ENCODE measurements at places on chromosomes 16 and 17. TPM values are rescaled to one million over a fixed set of nuclear protein-coding genes. Genes with fewer than 3 reads are reported as not detected.
A peak's percentile ranks its signal among the peaks of the same experiment; 100 is the strongest.

CACNG5 gene
- not detected for total RNA-seq

- H3K4me3 ChIP-seq, result no peak overlapping the region
- H3K36me3 ChIP-seq, result no peaks in the 10 kb centered on the region
- no peaks in the 10 kb centered on the region for H3K27me3 ChIP-seq
- DNase-seq, result no peak
- no peak overlapping the region for H3K27ac ChIP-seq
- peaks cover 7% of the 10 kb centered on the region for H3K4me1 ChIP-seq
Measured at GRCh38 chr16:72468582-72468981, 296.6 kb upstream of the PMFBP1 start.

DNA sequence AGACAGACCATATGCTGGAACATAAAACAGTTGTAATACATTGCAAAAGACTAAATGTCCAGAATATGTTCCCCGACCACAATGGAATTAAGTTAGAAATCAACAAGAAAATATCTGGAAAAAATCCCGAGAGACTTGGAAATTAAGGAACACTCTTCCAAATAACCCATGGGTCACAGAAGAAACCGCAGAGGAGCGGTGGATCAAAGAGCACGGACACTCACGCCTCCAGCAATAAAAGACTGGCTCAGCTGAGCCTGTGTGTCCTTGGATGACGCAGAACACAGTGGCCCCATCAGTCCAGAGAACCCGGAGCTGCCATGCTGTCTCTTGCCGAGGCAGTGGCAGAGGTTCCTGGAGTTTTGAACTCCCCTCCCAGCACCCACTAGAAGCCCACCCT lies 30.9 kb upstream of the FOXF1 start:
- no peaks in the 10 kb centered on the region for H3K4me1 ChIP-seq
- H3K27ac ChIP-seq, result no peak overlapping the region
- DNase-seq, result no peak
- no peaks in the 10 kb centered on the region for H3K27me3 ChIP-seq
- no peaks in the 10 kb centered on the region for H3K36me3 ChIP-seq

- peaks cover 6% of the 10 kb centered on the region for H3K4me1 ChIP-seq
- peaks cover 21% of the 10 kb centered on the region for H3K36me3 ChIP-seq
- peak; percentile 61 for DNase-seq
- no peak overlapping the region for H3K27ac ChIP-seq
Measured at GRCh38 chr17:74960570-74961342, 11.8 kb downstream of the HID1 start.

- H3K27me3 ChIP-seq, result peaks cover 7% of the 10 kb centered on the region
- H3K27ac ChIP-seq, result peak overlapping the region; percentile 31
- H3K4me1 ChIP-seq, result peaks cover 26% of the 10 kb centered on the region
Measured at GRCh38 chr17:50816771-50817751, 18.3 kb upstream of the WFIKKN2 start.

ITGB4 gene
- total RNA-seq, result 0.54 TPM

DNA sequence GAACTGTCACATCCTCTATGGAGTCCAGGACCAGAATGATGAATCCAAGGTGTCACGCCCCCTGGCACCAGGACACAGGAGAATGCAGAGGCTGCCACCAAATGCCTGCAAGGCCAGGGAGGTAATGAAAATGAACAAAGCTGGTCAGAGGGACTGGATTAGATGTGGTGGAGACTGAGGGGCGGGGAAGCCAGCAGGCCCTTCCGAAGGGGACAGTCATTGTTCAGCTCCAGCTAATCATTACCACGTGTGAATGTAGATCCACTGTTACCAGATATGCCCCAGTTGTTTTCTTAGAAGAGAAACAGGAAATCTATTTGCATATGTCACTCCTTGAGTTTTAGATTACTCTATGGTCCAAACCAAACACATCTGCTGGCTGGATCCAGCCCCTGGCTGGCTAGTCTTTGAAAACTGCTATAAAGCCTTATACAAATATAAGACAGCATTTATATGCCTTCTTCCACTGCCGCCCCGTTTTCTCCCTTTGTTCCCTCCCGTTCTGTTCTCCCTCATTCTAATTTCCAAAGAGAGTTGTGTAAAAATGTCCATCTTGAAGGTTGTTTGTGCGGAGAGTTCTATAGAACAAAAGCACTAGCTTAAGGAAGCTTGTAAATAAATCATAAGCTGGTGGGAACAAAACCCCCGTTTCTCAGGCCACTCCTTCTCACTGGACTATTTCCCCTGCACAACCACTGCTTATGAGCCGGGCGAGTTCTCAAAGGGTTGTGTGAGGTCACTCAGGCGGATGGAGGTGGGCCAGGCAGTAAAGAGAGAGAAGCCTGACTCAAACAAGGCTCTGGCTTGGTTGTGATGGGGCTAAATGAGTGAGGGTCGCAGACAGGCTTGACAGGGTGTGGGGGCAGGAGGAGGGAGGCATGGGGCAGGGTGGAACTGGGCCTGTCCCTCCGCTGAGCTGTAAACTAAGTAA lies 14.2 kb downstream of the CRYM start:
- H3K27me3 ChIP-seq, result no peaks in the 10 kb centered on the region
- H3K36me3 ChIP-seq, result no peaks in the 10 kb centered on the region
- no peak for DNase-seq
- no peak overlapping the region for H3K4me3 ChIP-seq
- peak overlapping the region; percentile 59 for H3K27ac ChIP-seq

DNA sequence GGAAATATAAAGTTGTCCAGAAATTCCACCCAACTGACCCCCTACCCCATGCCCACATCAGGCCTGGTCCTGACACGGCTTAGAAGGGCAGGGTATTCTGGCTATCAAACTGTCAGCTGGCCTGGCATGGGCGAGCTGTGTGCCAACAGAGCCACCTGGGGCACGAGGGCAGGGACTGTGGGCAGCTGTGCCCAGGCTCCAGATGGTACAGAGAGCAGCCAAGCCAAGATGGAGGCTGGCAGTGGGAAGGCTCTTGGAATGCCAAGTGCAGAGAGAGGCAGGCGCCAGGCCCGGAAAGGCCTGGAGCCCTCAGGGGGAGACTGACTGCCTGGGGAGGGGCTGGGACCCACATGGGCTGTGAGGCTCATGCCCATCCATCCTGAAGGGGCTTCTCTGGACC lies 24.3 kb upstream of the PHF12 start:
- peaks cover 7% of the 10 kb centered on the region for H3K36me3 ChIP-seq
- H3K27me3 ChIP-seq, result peaks cover 15% of the 10 kb centered on the region
- no peak overlapping the region for H3K4me3 ChIP-seq
- peaks cover 8% of the 10 kb centered on the region for H3K4me1 ChIP-seq

KCNH6 gene
- total RNA-seq, result 18.6 TPM

- H3K4me1 ChIP-seq, result peaks cover 12% of the 10 kb centered on the region
- no peak for DNase-seq
- no peaks in the 10 kb centered on the region for H3K36me3 ChIP-seq
- no peak overlapping the region for H3K27ac ChIP-seq
- no peak overlapping the region for H3K4me3 ChIP-seq
Measured at GRCh38 chr17:66576473-66576872, 258.4 kb upstream of the CACNG5 start.

DLX3 gene
- 0.13 TPM for total RNA-seq

- DNase-seq, result no peak
- peaks cover 8% of the 10 kb centered on the region for H3K4me1 ChIP-seq
- no peak overlapping the region for H3K27ac ChIP-seq
Measured at GRCh38 chr17:9279893-9280292, 258.6 kb downstream of the NTN1 start.

GRCh38 chr17:41680426-41681040 lies 8.2 kb upstream of the EIF1 start:
- H3K27me3 ChIP-seq, result peaks cover 4% of the 10 kb centered on the region
- DNase-seq, result no peak
- no peak overlapping the region for H3K27ac ChIP-seq
- H3K4me1 ChIP-seq, result peaks cover 11% of the 10 kb centered on the region
- peaks cover 3% of the 10 kb centered on the region for H3K36me3 ChIP-seq

RUNDC3A gene
- 0.82 TPM for total RNA-seq

- no peak overlapping the region for H3K4me3 ChIP-seq
- no peaks in the 10 kb centered on the region for H3K27me3 ChIP-seq
- H3K27ac ChIP-seq, result no peak overlapping the region
- H3K36me3 ChIP-seq, result no peaks in the 10 kb centered on the region
Measured at GRCh38 chr17:62112229-62112628, 47.2 kb upstream of the MED13 start.

DNA sequence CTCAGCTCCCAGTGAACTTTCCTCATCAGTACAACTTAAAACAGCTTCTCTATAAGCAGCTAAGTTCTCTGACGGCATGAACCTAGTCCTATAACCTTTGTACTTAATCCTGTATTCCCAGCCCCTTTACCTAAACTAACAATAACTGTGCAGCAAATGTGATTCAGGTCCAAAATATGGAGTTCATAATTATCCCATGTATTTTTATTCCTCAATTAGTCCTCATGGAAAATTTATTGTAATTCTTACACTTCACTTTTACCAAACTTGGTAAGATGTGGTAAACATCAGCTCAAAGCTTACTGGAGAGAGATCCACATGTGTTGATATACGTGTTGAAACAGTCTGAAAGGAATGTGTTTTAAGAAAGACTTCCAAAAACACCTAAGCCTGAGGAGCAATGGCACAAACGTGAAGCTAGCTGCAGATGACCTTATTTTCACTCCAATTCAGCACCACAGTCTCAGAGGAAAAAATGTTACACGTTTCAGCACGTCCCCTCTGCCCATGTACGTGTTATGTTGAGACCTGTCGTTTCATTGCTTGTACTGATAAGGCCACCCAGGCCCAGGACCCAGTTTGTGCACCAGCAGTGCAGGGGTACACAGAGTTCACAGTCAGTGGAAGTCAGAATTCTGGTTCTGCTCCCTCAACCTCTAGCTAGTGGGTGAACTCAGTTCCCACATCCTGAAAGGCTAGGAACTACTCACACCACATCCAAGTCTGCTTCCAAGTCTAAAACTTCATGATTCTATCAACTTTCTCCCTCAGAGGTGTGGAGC lies 7.1 kb downstream of the USP31 start:
- no peaks in the 10 kb centered on the region for H3K36me3 ChIP-seq
- peaks cover 3% of the 10 kb centered on the region for H3K27me3 ChIP-seq
- no peak overlapping the region for H3K27ac ChIP-seq
- DNase-seq, result no peak

GRCh38 chr16:5639531-5639930 lies 541.9 kb upstream of the EEF2KMT start:
- no peak for DNase-seq
- H3K27me3 ChIP-seq, result no peaks in the 10 kb centered on the region
- H3K36me3 ChIP-seq, result no peaks in the 10 kb centered on the region
- no peak overlapping the region for H3K4me3 ChIP-seq
- no peak overlapping the region for H3K27ac ChIP-seq

- H3K27ac ChIP-seq, result no peak overlapping the region
- no peaks in the 10 kb centered on the region for H3K4me1 ChIP-seq
- no peak overlapping the region for H3K4me3 ChIP-seq
Measured at GRCh38 chr16:51193879-51194278, 42.8 kb upstream of the SALL1 start.

GRCh38 chr17:18172531-18173278 lies 10.9 kb upstream of the ALKBH5 start:
- peaks cover 4% of the 10 kb centered on the region for H3K27me3 ChIP-seq
- no peaks in the 10 kb centered on the region for H3K4me1 ChIP-seq
- no peak for DNase-seq
- H3K27ac ChIP-seq, result no peak overlapping the region
- H3K4me3 ChIP-seq, result no peak overlapping the region

GRCh38 chr17:83182620-83183101 lies 103.3 kb downstream of the METRNL start:
- no peaks in the 10 kb centered on the region for H3K4me1 ChIP-seq
- no peak overlapping the region for H3K4me3 ChIP-seq
- no peak overlapping the region for H3K27ac ChIP-seq
- peaks cover 5% of the 10 kb centered on the region for H3K36me3 ChIP-seq
- peaks cover 11% of the 10 kb centered on the region for H3K27me3 ChIP-seq
- DNase-seq, result no peak

DNA sequence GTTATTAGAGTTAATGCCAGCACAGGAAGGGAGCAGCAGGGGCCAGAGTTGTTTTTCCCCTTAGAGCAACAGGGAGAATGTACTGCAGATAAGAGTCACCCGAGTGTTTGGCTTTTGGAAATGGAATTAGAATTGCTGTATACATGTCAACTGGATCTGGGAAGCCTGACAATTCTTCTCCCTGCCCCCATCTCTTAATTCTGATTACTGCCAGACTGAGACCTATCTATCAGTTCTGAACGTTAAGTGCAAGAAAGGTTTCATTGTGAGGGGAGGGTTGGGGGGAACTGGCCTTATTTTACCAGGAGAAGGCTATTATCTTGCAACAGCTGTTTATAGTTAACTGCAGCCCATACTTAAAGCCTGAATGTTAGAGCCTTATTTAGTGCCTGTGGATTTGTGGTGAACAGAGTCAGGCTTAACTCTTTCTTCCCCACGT lies 424.5 kb upstream of the CDH11 start:
- no peak overlapping the region for H3K27ac ChIP-seq
- peaks cover 3% of the 10 kb centered on the region for H3K4me1 ChIP-seq
- no peaks in the 10 kb centered on the region for H3K27me3 ChIP-seq
- no peak overlapping the region for H3K4me3 ChIP-seq
- no peaks in the 10 kb centered on the region for H3K36me3 ChIP-seq

- H3K4me1 ChIP-seq, result no peaks in the 10 kb centered on the region
- no peak overlapping the region for H3K27ac ChIP-seq
- H3K36me3 ChIP-seq, result no peaks in the 10 kb centered on the region
- peaks cover 2% of the 10 kb centered on the region for H3K27me3 ChIP-seq
- H3K4me3 ChIP-seq, result no peak overlapping the region
Measured at GRCh38 chr17:74020522-74020921, 183.0 kb upstream of the RPL38 start.

GRCh38 chr16:24645739-24646645 lies 83.5 kb upstream of the TNRC6A start:
- H3K4me1 ChIP-seq, result peaks cover 12% of the 10 kb centered on the region
- H3K27ac ChIP-seq, result no peak overlapping the region
- H3K36me3 ChIP-seq, result no peaks in the 10 kb centered on the region
- H3K4me3 ChIP-seq, result no peak overlapping the region

GRCh38 chr16:80746231-80746630 lies 58.2 kb downstream of the CDYL2 start:
- DNase-seq, result no peak
- H3K36me3 ChIP-seq, result peaks cover 9% of the 10 kb centered on the region
- H3K27me3 ChIP-seq, result peaks cover 3% of the 10 kb centered on the region

- peak; percentile 27 for DNase-seq
- peaks cover 21% of the 10 kb centered on the region for H3K4me1 ChIP-seq
- peak overlapping the region; percentile 95 for H3K27ac ChIP-seq
- H3K4me3 ChIP-seq, result no peak overlapping the region
Measured at GRCh38 chr16:57260294-57260929, 15.4 kb downstream of the ARL2BP start.
